ENCODE measurements at places on chromosomes 5 and 9. TPM values are rescaled to one million over a fixed set of nuclear protein-coding genes. Genes with fewer than 3 reads are reported as not detected.

PKN3 gene
- 3.8 TPM for polyA plus RNA-seq

DNA sequence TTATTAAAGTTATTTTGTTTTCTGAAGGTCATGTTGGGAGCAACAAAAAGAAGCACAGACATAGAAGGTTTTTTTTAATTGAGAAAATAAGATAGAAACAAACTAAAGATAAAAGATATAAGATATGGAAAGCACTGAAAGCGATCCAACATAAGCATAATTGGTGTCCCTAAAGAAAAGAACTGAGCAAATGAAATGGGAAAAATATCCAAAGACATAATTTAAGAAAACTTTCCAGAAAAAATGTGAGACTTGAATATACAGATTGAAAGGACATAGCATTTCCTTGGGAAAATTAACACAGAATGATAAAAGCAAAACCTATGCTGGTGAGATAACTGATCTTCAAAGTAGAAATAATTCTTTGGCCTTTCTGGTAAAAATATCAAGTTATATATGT, 289.3 kb downstream of the KIAA0825 start:
- no peak for DNase-seq

- no peak for DNase-seq
Observed at GRCh38 chr5:112238473-112238872, 180.6 kb downstream of the EPB41L4A start.

DNA sequence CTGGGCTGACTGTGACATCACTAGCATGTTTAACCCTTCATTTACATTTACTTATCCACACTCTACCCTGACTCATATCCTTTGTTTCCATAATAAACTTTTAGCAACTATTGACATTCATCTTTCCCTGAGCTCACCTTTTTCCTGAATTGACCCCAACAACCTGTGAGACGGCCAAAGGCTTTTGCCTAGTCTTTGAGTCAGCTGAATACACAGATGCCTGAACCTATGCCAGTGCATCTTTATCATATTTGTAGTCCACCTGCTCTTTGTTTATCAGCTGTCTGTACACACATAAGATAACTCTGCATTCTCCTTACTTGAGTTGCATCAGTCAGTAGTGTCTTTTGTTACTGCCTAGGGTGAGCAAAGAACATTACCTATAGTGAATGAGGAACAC, 128.5 kb upstream of the HMHB1 start:
- no peak for DNase-seq

DNA sequence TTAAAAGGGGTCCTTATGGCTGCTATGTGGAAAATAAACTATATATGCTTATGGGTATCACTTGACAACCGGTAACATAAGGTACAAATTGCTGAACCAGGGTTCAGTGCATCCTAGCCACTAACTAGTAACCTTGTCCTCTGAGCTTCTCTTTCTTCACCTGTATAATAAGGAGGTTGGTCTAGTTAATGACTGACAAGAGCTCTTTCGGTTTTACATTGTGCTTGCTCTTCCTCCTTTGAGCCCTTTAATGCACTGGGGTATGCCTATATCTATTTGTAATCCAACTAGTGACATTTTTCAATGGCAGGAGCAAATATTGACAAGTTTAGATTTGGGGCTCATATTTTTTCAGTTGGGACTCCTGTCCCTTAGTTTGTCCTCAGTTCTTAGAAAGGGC, 66.1 kb downstream of the NPR3 start:
- DNase-seq: no peak

PCDHB8 gene
- polyA plus RNA-seq: 0.07 TPM

DNA sequence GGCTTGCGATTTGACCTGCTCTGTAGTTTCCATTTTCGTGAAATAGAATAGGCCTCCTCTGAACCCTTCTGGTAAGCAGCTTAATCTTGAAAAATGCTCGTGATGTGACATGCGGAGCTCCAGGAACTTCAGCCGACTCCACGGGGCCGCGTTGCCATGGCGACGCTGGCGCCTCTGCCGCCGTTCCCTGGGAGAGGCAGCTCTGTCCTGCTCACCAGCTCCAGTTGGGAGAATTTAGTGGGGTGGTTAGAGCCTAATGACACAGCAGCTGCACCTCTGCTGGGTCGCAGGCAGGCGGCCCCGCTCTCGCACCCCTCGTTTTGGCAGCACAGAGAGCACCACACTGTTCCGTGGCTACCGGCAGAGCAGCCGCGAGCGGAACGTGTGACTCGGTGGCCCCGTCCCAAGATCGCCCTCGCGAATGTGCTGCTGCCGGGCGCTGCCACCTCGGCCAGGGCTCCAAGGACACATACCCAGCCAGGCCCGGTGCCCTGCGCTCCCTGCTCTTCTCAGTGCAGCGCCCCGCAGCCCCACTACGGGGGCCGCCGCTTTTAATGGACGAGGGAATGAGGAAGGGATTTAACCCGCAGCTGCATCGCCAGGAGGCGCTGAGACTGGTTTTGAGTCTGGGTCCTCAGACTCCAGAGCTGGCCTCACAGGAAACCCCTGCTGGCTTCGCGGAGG, 131.2 kb upstream of the LMX1B start:
- peak; percentile 41 for DNase-seq

GRCh38 chr9:97396256-97396655, 15.6 kb upstream of the TDRD7 start:
- no peak for DNase-seq

Measured in IMR-90 (cell line).